Esophagus squamous epithelium (tissue), 5 donors: ENCODE measurements at places on chromosomes 3 and 15. TPM values are rescaled to one million over a fixed set of nuclear protein-coding genes. Genes with fewer than 3 reads are reported as not detected.

Gene NEIL1
- total RNA-seq, result 12.6 TPM

Gene MTFMT
- 12.8 TPM for total RNA-seq

Gene TM6SF1
- 0.45 TPM for total RNA-seq

Gene NOX5
- total RNA-seq, result 0.19 TPM

Gene ARGFX
- not detected for total RNA-seq

DNA sequence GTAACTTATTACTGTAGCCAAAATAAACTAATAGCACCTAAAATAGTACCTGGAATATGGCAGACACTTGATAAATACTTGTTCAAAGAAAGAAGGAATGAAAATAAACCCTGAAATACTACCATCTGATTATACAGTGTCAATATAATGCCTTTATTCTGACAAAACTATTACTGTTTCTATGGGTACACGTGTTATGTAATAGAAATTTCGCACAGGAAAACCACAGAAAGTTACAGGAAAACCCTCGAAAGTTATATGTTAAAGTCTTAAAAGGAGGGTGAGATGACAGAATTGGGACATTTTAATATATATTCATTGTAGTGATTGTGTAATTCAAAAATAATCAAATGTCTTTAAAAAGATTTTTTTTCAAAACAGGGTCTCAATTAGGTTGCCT is 28.8 kb downstream of the ETFA start:
- no peaks in the 10 kb centered on the region for H3K27me3 ChIP-seq
- no peaks in the 10 kb centered on the region for H3K36me3 ChIP-seq
- no peak overlapping the region for H3K4me3 ChIP-seq
- no peaks in the 10 kb centered on the region for H3K4me1 ChIP-seq

DNA sequence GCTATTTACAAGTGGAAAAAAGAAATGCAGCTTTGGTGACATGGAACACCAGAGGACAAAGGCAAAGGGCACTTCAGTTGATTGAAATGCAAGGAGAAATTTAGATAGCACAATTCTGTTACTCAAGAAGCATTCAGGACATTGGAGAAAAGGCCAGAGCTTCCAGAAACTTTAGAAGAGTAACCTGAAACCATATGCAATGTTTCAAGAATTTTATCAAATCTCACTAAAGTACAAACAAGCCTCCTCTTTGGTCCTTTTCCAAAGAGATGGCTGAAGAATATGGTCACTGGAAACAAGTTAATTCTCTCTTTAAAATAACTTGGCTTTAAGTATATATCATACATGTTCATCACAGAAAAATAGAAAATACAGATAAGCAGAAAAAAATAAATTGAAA is 14.6 kb upstream of the LMOD3 start:
- H3K27ac ChIP-seq, result no peak overlapping the region
- H3K4me1 ChIP-seq, result no peaks in the 10 kb centered on the region
- H3K4me3 ChIP-seq, result no peak overlapping the region
- no peak for DNase-seq

- DNase-seq, result no peak
- H3K27me3 ChIP-seq, result no peaks in the 10 kb centered on the region
- H3K27ac ChIP-seq, result no peak overlapping the region
- H3K4me3 ChIP-seq, result no peak overlapping the region
- no peaks in the 10 kb centered on the region for H3K36me3 ChIP-seq
- H3K4me1 ChIP-seq, result no peaks in the 10 kb centered on the region
These were observed 320.7 kb upstream of the GOLIM4 start for GRCh38 chr3:168416446-168416845.

DNA sequence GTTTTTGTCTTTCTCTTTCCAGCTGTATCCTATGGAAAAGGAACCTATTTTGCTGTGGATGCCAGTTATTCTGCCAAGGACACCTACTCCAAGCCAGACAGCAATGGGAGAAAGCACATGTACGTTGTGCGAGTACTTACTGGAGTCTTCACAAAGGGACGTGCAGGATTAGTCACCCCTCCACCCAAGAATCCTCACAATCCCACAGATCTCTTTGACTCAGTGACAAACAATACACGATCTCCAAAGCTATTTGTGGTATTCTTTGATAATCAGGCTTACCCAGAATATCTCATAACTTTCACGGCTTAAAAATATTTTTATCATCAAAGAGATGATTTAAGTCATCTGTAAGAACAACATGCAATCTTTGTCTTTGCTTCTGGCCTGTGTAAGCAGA is 44.9 kb upstream of the PARP14 start:
- no peaks in the 10 kb centered on the region for H3K36me3 ChIP-seq
- no peaks in the 10 kb centered on the region for H3K4me1 ChIP-seq
- H3K27ac ChIP-seq, result no peak overlapping the region
- H3K4me3 ChIP-seq, result no peak overlapping the region
- H3K27me3 ChIP-seq, result no peaks in the 10 kb centered on the region

GRCh38 chr15:78620021-78620526 is 722 bp downstream of the CHRNA3 start:
- peaks cover 15% of the 10 kb centered on the region for H3K4me1 ChIP-seq
- no peak overlapping the region for H3K27ac ChIP-seq
- H3K4me3 ChIP-seq, result peak overlapping the region; percentile 18
- H3K36me3 ChIP-seq, result no peaks in the 10 kb centered on the region
- peaks cover 62% of the 10 kb centered on the region for H3K27me3 ChIP-seq
- no peak for DNase-seq

DNA sequence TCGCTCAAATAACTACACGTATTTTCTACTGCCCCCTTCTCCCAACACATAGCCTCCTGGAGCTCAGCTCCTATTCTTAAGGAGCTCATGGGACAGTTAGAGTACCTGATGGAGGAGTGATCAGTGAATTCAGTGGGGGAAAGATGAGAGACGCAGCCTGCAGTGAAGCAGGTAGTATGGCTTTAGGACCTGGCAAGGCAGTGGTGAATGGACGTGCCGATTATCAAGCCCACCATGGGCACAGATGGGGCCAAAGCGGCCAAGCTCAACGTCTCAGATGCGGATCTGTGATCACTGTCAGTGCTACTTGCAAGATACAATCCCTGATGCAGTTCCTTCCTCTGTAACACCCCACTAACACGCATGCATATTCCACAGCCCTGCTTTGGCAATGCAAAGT is 45.8 kb upstream of the ATP2B2 start:
- peaks cover 8% of the 10 kb centered on the region for H3K4me1 ChIP-seq
- H3K27ac ChIP-seq, result peak overlapping the region; percentile 62
- no peaks in the 10 kb centered on the region for H3K27me3 ChIP-seq
- no peak for DNase-seq

DNA sequence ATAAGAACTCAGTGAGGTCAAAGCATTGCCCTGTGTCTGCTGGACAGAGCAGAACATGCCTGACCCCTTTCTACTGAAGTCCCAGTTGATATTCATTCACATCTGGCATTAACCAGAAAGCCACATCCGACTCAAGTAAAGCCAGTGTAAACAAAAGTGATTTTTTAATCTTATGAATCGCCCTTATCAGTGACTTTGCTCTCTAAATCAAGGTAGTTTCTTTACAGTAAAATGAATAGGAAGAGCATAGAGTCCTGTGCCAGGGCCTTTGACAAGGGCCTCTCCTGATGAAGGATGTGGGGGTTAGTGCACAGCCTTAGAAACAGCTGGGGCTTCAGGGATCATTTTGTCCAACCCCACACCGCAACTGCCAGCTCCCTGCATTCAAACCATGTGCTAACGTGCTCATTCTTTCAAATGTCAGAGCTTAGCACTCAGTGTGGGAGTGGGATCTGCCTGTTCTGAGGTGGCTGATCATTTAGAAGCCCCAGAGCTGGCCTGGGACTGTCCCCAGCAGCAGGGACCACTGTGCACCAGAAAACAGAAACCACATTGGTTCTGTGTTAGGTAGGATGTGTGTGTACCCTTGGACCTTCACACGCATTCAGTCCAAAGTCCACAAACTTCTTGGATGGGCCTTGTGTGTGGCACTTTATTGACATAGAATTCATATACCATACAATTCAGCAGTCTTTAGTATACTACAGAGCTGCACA is 55.3 kb downstream of the CCR4 start:
- H3K36me3 ChIP-seq, result no peaks in the 10 kb centered on the region
- H3K4me1 ChIP-seq, result peaks cover 3% of the 10 kb centered on the region
- H3K27ac ChIP-seq, result no peak overlapping the region
- DNase-seq, result no peak

DNA sequence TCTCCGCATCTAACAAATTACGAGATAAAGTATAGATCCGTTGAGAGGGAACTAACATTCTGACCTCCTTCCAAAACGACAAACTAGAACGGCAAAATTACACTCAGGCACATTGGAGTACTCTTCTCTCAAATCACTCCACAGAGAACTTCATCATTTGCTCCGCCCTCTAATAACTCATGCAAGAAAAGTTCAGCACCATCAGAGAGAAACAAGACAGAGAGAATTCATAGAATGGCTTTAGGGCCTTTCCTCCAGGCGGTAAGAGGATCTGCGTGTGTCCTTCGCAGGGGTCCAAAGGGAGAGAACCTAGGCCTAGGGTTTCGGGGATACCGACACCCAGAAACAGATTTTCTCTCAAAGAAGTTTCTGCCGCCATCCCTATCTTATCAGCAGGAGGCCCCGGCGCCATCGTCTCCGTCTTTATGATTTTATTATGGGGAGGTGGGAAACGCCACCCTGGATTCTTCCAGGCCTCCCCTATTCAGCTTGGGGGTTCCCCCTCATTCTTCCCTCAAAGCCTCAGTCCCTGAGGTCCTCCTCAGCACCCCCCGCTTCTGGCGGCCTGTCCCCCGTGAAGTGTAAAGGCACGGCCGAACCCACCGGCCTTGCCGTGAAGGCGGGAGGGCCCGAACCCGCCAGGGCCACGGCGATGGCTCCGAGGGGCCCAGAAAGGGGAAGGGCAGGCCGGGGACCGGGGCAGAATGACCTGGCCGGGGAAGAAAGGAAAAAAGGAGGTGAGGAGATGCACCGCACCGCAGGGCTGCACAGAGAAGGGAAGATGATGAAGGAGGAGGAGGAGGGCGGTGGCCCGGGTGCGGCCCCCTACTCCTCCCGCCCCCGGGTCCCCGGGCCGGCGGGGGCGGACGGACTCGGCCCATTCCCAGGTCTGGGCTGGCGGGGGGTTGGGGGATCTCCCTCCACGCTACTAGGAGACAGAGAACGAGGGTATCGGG is 768 bp downstream of the UBXN7 start:
- H3K27ac ChIP-seq, result peak overlapping the region; percentile 89
- H3K27me3 ChIP-seq, result no peaks in the 10 kb centered on the region
- H3K4me3 ChIP-seq, result peak overlapping the region; percentile 94

DNA sequence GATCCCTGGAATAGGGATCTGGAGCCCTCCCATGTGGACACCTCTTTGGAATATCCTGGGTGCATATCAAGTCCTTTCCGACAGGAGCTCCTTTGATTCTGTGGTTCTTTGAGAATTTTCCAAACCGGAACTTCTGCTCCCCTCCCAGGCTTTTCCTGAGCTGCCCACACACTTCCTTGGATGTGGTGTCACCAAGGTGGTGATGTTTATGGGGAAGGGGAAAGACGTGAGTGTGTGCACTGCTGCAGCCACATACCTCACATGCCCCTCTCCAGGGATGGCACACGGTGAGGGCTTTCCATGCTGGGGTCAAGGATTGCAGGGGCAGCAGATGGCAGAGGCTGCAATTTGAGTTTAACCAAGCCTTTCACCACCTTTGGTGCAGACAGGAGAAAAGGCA is 27.9 kb upstream of the PSTPIP1 start:
- peaks cover 20% of the 10 kb centered on the region for H3K4me1 ChIP-seq
- H3K27me3 ChIP-seq, result no peaks in the 10 kb centered on the region
- H3K36me3 ChIP-seq, result no peaks in the 10 kb centered on the region
- H3K27ac ChIP-seq, result no peak overlapping the region
- H3K4me3 ChIP-seq, result no peak overlapping the region

DNA sequence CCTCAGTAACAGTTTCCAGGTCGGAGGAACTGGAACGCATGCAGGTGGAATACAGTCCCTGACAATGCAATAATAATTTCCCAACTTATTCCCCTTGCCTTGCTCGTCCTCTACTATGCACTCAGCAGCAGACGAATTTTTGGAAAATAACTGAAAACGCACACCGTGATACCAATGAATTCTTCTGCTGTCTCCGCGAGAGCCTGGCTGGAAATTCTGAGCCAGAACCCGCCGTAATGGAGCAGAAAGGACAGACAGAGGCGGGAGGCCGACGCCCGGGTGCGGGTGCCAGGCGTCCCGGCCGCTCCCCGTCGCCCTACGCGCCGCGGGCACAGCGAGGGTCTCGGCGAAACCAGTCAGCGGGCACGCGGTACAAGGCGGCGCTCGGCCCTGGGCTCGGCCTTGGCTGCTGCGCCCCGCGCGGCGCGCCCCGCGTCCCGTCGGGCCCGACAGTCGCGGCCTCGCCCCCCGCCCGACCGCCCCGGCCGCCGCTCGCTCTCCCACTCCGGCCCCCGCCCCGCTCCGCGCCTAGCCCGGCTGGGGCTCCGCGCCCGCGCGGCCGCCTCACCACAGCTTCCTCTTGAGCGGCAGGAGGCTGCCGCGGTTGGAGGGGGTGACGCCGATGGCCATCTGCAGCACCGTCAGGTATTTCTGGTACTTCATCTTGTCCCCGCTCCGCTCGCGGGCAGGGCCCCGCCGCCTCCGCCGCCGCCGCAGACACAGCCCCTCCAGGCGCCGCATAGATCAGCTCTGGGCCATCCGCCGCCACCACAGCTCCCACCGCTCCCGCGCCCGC is 114.5 kb upstream of the GOLGA8J start:
- H3K4me3 ChIP-seq, result peak overlapping the region; percentile 37
- DNase-seq, result no peak
- no peak overlapping the region for H3K27ac ChIP-seq
- no peaks in the 10 kb centered on the region for H3K36me3 ChIP-seq

- no peak overlapping the region for H3K27ac ChIP-seq
- no peaks in the 10 kb centered on the region for H3K36me3 ChIP-seq
- DNase-seq, result no peak
- no peak overlapping the region for H3K4me3 ChIP-seq
- H3K27me3 ChIP-seq, result no peaks in the 10 kb centered on the region
These were observed 12.3 kb upstream of the STAC start for GRCh38 chr3:36367912-36368573.

- no peak overlapping the region for H3K27ac ChIP-seq
- H3K4me3 ChIP-seq, result no peak overlapping the region
- H3K4me1 ChIP-seq, result no peaks in the 10 kb centered on the region
- no peak for DNase-seq
- no peaks in the 10 kb centered on the region for H3K27me3 ChIP-seq
These were observed 83.4 kb upstream of the FAM3D start for GRCh38 chr3:58749948-58750347.

GRCh38 chr15:56194035-56194434 is 49.6 kb downstream of the RFX7 start:
- H3K4me3 ChIP-seq, result no peak overlapping the region
- no peak for DNase-seq
- no peaks in the 10 kb centered on the region for H3K27me3 ChIP-seq
- no peaks in the 10 kb centered on the region for H3K36me3 ChIP-seq
- peaks cover 10% of the 10 kb centered on the region for H3K4me1 ChIP-seq
- no peak overlapping the region for H3K27ac ChIP-seq

DNA sequence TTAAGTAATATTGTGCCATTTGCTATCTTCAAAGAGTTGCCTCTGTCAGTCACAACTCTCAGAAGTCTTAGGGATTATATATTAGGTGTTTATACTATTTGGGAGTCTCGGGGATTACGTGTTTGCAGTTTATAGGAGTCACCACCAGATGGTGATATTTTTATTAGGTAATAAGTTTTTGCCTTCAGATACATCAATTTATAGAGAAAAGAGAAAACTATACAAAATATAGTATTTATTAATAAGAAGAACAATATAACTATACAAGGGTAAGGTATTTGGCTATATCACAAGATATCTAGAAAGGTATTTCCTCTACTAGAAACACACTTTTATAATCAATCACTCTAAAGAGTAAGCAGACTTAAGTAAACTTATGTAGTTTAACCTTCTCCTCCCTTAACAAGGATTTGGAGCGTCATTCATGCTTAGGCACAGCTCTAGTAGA is 10.7 kb upstream of the DHX36 start:
- H3K4me1 ChIP-seq, result no peaks in the 10 kb centered on the region
- no peaks in the 10 kb centered on the region for H3K27me3 ChIP-seq
- no peak overlapping the region for H3K27ac ChIP-seq
- no peak overlapping the region for H3K4me3 ChIP-seq
